MCF 10A (cell line): ENCODE measurements at places on chromosomes 13 and 19. TPM values are rescaled to one million over a fixed set of nuclear protein-coding genes. Genes with fewer than 3 reads are reported as not detected.

- H3K4me3 ChIP-seq = no peak overlapping the region
- no peaks in the 10 kb centered on the region for H3K27me3 ChIP-seq
- no peaks in the 10 kb centered on the region for H3K36me3 ChIP-seq
- H3K27ac ChIP-seq = no peak overlapping the region
Observed at GRCh38 chr13:22735011-22735995, 445.5 kb upstream of the SGCG start.

The FGF22 gene
- total RNA-seq = not detected in 2 replicates

The ANKRD27 gene
- 28.4 and 30.1 TPM in 2 replicates for total RNA-seq

DNA sequence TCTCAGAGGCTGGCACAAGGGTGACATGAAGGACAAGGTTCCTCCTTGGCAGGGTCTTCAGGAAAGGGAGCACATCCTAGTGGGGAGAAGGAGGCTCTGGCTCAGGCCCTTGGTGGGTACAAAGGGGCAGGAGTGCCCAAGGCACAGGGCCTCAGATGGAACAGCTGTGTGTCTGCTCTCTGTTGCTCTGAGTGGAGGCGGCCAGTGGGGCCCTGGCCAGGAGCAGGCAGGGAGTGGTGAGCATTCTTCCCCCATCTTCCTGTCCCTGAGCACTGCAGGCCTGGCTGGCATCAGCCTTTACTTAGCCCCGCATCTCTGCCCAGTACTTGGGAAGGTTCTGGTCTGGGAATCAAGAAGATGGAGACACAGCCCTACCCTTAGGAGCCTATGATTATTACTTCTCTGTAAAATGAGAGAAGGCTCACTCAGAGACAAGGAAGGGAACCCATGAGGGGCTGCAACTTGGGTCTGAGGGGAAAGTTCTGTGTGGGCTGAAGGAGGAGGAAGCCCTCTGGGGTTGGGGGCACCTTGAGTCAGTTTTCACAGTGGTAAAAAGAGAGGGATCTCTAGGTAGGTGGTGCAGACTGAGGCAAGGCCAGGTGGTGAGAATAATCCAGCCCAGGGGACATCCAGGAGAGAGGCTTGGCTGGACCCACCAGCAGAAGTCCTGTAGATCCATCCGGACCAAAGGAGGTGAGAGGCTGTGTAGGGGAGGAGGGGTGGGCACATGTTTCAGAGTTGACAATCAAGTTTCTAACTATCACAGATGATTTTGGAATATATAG lies 173.5 kb downstream of the TSHZ3 start:
- no peak for DNase-seq
- no peak overlapping the region for H3K4me3 ChIP-seq

DNA sequence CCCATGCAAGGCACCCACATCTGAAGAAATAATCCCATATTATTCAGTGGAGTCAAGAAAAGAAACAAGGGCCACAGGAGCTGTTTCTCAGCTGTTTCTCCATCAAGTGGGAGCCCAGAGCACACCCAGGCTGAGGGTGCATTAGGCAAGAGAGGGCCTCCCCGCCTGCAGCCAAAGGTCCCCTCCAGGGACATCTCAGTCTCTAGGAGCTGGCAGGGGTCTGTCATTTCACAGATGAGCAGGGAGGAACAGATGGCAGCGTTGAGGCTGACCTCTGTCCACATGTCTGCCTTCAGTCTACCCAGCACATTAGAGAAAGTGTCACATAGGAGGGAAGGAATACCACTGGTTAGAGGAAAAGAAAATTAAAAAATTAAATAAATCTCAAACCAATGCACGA lies 157.7 kb downstream of the ZNF536 start:
- no peaks in the 10 kb centered on the region for H3K4me1 ChIP-seq
- no peaks in the 10 kb centered on the region for H3K27me3 ChIP-seq
- H3K27ac ChIP-seq = no peak overlapping the region
- no peak overlapping the region for H3K4me3 ChIP-seq

GRCh38 chr19:4717966-4718701 lies 5.5 kb downstream of the DPP9 start:
- H3K27ac ChIP-seq = peak overlapping the region; percentile 54
- peaks cover 67% of the 10 kb centered on the region for H3K36me3 ChIP-seq
- no peaks in the 10 kb centered on the region for H3K27me3 ChIP-seq
- no peak for DNase-seq
- peaks cover 34% of the 10 kb centered on the region for H3K4me1 ChIP-seq

DNA sequence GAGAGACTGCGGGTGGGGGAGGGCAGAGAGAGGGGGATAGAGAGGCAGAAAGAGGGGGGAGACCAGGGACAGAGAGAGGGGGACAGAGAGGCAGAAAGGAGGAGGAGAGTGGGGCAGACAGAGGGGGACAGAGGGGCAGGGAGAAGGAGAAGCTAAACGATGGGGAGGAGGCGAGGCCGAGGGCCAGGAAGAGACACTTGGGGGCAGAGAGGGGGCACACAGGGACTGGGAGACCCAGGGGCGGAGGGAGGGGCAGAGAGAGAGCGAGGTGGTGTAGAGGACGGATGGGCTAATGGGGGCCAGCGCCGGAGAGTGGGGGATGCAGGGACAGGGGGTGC lies 666 bp downstream of the MEIS3 start:
- no peaks in the 10 kb centered on the region for H3K36me3 ChIP-seq
- no peak overlapping the region for H3K27ac ChIP-seq
- peak overlapping the region; percentile 63 for H3K4me3 ChIP-seq
- H3K27me3 ChIP-seq = peaks cover 77% of the 10 kb centered on the region
- peaks cover 32% of the 10 kb centered on the region for H3K4me1 ChIP-seq

- no peak overlapping the region for H3K4me3 ChIP-seq
- H3K27ac ChIP-seq = no peak overlapping the region
- no peaks in the 10 kb centered on the region for H3K27me3 ChIP-seq
Observed at GRCh38 chr13:44906230-44906629, 83.0 kb downstream of the NUFIP1 start.

- no peaks in the 10 kb centered on the region for H3K36me3 ChIP-seq
- H3K4me1 ChIP-seq = peaks cover 37% of the 10 kb centered on the region
- H3K4me3 ChIP-seq = peak overlapping the region; percentile 26
- H3K27me3 ChIP-seq = no peaks in the 10 kb centered on the region
- H3K27ac ChIP-seq = peak overlapping the region; percentile 83
Observed at GRCh38 chr13:108919036-108919907, 289.9 kb downstream of the MYO16 start.

DNA sequence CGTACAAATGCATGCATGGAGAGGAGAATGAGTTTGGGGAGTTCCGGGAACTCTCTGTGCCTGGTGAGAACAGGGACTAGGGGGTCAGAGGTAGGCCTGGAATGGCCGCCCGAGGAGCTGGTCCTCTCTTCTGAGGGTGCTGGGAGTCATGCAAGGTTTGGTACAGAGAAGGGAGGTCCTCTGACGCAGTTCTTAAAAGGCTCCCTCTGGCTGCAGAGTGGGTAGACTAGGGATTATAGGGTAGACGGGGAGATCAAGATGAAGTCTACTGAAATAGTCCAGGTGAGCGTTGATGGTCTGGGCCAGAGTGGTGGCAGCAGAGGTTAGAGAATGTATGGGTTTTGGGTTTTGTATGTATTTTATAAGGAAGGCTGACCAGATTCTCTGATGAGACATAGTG lies 796 bp downstream of the ZNF304 start:
- H3K36me3 ChIP-seq = peaks cover 35% of the 10 kb centered on the region
- peak overlapping the region; percentile 90 for H3K4me3 ChIP-seq
- peak overlapping the region; percentile 97 for H3K27ac ChIP-seq
- no peak for DNase-seq

DNA sequence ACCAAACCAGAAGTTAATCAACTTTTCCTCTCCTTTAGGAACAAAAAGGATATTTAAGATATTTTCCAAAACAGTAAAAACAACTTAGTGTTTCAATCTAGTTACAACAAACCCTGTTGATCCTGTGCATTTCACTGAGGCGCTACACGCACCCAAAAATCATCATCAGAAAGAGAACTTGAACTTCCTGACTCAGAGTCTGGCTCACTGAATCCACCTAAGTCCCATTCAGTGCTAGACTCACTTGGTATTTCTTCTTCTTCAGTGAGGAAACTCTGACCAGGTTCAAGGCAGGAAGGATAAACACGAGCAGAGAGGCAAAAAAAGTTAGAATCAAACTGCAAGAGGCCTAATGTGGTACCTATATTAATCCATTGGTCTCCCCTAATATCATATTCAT lies 2.2 kb downstream of the KBTBD6 start:
- DNase-seq = no peak
- peak overlapping the region; percentile 96 for H3K4me3 ChIP-seq
- no peaks in the 10 kb centered on the region for H3K27me3 ChIP-seq
- H3K36me3 ChIP-seq = peaks cover 15% of the 10 kb centered on the region
- H3K4me1 ChIP-seq = peaks cover 31% of the 10 kb centered on the region
